Activated CD4-positive, alpha-beta T cell treated with anti-CD3 and anti-CD28 coated beads for 1 hour (primary cell): ENCODE measurements at places on chromosomes 16 and 17.

DNA sequence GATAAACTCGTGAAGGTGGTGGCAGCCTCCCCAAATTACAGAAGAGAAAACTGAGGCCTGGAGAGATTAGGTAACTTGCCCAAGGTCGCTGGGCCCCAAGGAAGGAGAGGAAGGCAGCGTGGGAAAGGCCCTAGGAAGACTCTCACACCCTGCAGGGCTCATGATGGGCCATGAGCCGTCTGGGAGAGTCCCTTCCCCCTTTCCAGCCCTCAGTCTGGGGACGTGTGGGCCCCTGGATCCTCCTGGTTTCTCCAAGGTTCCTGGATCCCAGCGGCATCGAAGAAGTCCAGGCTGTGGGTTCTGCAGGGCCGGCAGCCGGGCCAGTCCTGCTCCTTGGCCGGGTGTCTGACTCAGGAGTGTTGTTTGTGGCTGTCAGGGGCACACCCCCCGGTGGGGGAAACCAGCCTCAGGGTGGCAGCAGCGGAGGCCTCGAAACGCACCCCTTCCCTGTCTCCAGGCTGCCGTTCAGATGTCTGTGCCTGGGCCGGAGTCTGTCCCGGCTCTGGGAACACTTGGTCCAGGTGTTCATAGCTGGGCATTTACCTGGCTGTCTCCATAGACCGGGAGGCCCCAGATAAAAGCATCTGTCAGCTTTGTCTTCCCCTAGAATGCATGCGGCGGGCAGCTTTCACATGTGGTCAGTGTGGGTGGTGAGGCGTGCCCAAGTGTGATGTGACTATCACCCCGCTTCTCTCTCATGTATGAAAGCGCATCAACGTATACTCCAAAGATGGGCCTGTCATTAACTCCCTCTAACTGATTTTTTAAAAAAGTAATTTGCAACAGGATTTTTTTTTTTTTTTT is 3.7 kb upstream of the RAP1GAP2 start:
- DNase-seq: no peak

GRCh38 chr16:8346294-8346693 is 244.0 kb downstream of the TMEM114 start:
- DNase-seq: no peak

- DNase-seq: no peak
Measured at GRCh38 chr17:43020789-43021740, 1.1 kb downstream of the VAT1 start.

DNA sequence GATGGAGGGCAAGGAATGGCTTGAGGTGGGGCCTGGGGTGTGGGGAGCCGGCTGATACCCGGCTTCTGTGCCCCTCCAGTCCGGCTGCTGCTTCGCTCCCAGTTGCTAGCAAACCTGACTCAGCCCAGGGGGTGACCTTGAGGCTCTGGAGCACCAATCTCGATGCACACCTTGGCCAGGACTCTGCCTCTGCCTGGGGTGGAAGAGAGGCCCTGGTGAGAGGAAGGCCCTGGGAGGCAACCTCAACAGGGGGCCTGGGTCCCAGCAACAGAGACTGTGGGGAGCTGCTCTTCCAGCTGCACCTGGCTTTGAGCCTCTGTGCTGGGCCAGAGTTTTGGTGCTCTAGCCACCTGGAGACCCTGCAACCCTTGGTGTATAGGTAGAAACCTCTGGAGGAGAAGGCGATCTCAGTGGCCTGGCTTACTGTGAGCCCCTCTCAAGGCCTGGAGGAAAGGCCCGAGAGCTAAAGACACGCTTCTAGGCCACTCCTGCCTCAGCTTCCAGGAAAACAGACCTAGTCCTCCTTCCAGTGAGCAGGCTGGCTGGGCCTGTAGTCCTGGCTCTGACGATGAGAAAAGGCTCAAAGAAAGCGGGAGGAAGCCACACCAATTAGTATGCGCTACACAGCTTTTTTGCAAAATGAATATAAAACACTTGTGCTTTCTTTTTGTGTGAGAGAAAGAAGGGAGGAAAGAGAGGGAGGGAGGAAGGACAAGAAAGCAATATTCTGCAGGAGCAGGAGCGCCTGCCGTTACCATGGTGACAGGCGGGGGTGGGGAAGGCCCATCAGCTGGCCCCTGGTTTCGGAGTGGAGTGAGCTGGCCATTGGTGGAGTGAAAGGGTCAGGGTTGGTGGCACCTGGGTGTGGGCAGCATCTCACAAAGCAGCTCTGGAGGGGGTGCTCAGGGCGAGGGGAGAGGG is 51.0 kb downstream of the VAC14 start:
- DNase-seq: no peak

DNA sequence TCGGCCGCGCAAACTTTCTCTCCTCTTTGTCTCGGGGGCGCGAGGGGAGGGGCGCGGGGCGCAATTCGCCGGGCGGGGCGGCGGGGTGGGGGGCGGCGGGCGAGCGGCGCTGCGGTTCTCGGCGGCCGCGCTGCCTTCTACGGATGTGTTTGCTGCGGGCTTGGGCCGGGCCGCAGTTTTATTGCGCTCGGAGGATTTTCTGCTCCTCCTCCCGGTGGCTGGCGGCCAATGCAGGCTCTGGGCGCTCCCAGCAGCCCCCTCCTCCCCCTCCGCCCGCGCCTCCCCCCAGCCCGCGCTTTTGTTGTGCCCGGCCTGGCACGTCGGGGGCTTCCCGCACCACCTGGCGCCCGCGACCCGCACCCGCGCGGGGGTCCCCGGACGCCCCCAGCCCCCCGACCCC is at the start of gene TIMP2:
Gene TIMP2, minus strand, starts transcription at position 154 of the 400 bp plus-strand sequence. CDS start 299 bp downstream, outside the sequence.
- DNase-seq: peak; percentile 58

DNA sequence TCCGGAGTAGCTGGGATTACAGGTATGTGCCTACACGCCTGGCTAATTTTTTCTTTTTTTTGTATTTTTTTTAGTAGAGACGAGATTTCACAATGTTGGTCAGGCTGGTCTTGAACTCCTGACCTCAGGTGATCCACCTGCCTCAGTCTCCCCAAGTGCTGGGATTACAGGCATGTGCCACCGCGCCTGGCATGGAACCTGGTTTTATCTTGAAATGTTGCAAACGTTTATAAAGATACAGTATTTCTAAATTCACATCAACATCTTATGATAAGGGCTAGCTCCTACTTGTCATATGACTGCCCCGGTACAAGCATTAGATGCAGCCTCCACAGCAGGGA is 1.5 kb upstream of the IST1 start:
- no peak for DNase-seq

GRCh38 chr16:84765616-84766580 is 53.9 kb upstream of the CRISPLD2 start:
- no peak for DNase-seq

DNA sequence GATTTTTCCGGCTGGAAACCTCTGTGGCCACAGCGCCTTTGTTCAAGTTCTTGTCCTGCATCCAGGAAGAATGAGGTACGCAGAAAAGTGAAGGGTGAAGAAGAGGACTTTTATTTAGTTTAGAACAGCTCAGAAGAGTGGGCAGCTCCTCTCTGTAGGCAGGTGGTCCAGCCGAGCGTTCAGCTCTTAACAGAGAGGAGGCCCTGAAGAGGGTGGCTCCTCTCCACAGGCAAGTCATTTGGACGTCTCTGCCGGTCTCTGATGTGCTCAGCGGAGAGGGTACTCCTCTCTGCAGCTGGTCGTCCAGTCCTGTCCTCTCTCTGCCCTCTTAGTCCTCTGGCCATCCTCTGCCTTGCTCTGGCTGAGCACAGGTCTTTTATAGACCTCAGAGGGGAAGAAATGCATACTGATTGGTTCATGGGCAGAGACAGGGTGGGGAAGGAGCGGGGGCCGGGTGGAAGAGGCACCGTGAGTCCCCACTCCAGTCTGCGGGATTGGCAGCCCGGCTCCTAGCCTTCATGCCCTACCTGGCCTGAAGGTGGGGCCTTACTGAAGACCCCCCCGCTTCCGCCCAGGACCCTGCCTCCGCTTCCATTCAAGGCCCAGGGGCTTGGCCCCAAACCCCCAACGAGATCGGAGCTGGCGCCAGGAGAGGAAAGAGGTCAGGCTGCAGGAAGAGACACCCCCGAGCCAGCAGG is 70.0 kb upstream of the NKD1 start:
- DNase-seq: no peak

DNA sequence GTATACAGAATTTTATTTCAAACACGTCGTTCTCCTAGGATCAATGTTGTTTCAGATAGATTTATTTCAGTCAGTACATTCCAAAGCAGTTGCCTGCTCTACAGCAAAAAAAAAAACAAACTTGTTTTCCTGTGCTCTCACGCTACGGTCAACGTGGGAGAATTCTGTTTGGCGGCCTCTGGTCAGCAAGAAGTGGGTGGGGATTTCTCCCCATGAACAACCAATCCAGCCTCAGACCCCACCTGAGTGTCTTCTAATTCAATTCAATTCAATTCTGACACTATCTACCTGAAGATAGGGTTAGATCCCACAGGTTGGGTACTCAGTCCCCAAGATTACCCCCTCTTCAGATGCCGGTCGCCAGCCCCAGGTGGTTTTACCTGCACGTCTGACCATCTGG is 22.1 kb downstream of the C17orf58 start:
- no peak for DNase-seq

GRCh38 chr16:10852948-10853347 is 24.1 kb upstream of the CIITA start:
- no peak for DNase-seq

GRCh38 chr16:80447241-80447640 is 93.6 kb upstream of the DYNLRB2 start:
- DNase-seq: no peak

DNA sequence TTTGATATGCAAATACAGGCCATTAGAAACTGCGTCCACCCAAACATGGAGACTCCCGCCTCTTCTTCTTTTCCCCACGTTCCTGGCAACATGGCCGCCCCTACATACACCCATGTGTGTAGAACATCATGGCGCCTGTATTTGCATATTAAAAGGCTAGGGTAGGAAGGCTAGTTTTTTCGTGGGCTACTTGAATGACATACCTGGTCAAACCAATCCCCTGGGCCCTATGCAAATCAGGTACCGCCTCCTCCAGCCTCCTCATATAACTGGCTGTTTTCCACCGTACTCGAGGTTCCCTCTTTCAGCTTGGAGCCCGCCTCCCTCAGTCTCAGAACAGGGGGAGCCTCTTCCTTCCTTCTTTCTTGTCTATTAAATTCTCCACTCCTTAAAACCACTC is 840 bp upstream of the CD300LB start:
- no peak for DNase-seq

DNA sequence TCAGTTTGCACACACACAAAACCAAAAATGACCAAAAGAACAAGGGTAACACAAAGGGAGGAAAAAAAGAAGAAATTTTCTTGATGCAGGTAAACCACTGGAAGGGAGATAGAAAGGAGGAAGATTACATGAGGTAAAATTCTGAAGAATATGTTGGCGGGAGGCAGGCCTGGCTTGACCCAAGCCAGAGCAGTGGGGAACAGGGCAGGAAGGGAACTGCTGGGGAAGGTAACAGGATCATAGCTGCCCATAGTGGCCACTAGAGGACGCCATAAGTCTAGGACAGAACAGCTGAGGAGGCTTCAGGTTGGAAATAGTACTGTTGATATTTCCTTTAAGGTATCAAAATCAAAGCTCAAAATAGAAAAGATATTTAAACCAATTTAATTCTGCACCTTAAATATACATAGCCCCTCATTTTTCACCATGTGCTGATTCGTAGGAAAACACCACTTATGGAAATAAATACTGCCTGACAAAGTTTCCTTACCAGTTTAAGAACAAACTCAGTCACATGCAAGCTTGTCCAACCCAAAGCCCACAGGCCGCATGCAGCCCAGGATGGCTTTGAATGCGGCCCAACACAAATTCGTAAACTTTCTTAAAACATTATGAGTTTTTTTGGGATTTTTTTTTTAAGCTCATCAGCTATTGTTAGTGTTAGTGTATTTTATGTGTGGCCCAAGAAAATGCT is 15.5 kb downstream of the VPS35 start:
- DNase-seq: peak; percentile 13

DNA sequence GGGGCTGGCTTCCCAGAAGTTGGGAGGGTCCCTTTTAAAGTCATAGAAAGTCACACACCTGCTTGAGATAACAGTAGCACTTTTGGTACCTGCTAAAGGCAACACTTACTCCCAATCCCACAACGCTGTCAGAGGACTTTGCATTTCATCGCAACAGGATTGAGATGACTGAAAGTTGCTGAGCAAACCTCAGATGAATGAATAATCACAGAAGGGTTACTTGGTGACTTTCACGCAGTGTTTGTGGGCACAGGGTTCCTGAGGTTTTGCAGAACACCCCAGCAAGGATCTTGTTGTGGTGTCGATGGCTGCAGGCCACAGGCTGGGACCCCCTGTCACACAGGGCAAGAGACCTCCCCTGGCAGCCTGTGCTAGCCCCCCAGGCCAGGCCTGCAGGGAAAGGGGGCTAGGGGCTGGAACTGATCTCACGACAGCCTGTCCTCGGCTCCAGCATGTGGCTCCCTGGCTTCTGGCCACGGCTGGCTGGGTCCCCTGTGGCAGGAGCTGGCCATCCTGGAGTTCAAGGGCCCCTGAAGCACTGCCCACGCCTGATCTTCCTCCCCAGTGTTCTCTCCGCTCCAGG is 79.4 kb upstream of the CBX4 start:
- no peak for DNase-seq
